Dermis blood vessel endothelial cell (primary cell): ENCODE measurements at places on chromosomes 1 and 21.

GRCh38 chr1:234535763-234536515 is 57.0 kb upstream of the TARBP1 start:
- peak; percentile 35 for DNase-seq

GRCh38 chr1:222817529-222817928 is 2.7 kb downstream of the DISP1 start:
- peak; percentile 77 for DNase-seq

GRCh38 chr21:29424728-29425127 is 126.0 kb downstream of the BACH1 start:
- no peak for DNase-seq

- no peak for DNase-seq
Measured at GRCh38 chr1:113438505-113439276, 48.4 kb downstream of the MAGI3 start.

GRCh38 chr1:174247472-174247871 is 88.2 kb downstream of the RABGAP1L start:
- DNase-seq = no peak

GRCh38 chr1:162179121-162179520 is 109.6 kb downstream of the NOS1AP start:
- DNase-seq = no peak

DNA sequence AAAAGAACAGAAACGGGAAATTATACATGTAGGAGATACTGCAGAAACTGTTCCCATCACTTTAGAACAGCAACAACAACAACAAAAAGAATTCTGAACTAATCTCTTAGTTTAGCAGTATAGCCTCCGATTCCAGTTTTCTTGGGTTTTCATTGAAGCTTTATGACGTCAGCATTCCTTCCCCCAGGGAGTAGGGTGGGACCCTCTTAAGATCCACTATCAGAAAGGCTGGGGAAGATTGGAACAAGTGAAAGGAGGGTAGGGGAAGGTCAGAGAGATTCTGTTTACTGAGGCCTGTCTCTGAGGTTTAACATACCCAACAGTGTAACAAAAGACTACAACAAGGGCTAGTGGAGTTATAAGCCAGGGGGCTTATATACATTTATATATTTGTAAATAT is 121.4 kb upstream of the OLFM3 start:
- DNase-seq = no peak
